Activated CD4-positive, CD25-positive, alpha-beta regulatory T cell (primary cell): ENCODE measurements at places on chromosomes 2 and 18.

DNA sequence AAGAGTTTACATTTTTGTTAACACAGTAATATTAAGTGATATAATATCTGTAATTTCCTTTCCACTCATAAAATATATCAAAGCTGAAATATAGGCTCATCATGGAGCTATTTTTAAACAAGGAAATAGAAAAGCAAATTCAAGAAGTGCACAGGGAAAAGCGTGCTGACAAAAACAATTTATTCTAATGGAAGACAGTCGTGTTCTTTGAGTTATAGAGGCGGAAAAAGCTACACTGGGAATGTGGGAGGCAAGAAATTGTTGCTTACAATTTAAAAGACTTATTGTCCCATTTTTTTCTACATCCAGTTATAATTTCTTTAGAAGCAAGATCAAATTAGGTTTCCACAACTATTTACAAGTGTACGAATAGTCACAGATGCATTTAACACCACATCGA is 3.2 kb upstream of the TTN start:
- no peak for DNase-seq

GRCh38 chr2:119377993-119378345 is 11.2 kb downstream of the DBI start:
- DNase-seq = no peak

DNA sequence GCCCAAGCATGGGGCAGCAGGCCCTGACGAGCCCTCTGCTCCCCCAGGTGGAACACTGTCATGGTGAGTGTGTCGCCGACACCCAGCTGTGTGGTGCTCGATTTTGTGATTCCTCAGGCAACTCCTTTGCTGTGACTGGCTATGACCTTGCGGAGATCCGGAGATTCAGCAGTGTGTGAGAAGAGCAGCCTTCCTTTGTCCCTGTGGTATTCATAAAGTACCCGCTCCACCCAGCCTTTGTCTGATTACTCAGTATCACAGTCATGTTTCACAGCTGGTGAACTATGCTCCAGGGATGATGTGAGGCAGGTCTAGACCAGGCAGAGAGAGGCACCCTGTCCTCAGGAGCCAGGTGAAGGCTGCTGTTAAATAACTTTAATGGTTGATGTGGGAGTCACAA is 4.0 kb downstream of the WDR54 start:
- no peak for DNase-seq

GRCh38 chr2:8134473-8134932 is 547.4 kb upstream of the ID2 start:
- DNase-seq = no peak

GRCh38 chr18:50002781-50003180 is 189.4 kb upstream of the ACAA2 start:
- DNase-seq = no peak

GRCh38 chr2:237483018-237483731 is 3.9 kb upstream of the MLPH start:
- DNase-seq = no peak

DNA sequence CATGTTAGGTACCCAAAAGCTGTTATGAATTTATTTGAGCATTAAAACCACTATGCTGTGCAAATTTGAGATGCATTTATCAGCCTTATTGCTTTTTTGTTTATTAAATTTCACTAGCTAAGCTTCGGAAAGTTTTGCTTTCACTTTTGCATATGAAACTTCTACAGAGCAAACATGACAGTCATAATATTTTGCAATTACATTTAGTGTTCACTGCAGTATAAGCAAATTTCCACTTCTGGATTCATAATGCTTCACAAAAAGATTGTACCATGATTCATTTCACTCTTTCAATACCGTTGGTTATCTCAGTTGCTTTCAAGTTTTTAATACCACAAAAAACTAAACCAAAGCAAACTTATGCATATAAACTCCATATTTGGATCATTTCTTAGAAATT is 228.7 kb upstream of the SLC8A1 start:
- no peak for DNase-seq

- DNase-seq = no peak
These were observed 35.4 kb downstream of the PREPL start for GRCh38 chr2:44325897-44326296.

DNA sequence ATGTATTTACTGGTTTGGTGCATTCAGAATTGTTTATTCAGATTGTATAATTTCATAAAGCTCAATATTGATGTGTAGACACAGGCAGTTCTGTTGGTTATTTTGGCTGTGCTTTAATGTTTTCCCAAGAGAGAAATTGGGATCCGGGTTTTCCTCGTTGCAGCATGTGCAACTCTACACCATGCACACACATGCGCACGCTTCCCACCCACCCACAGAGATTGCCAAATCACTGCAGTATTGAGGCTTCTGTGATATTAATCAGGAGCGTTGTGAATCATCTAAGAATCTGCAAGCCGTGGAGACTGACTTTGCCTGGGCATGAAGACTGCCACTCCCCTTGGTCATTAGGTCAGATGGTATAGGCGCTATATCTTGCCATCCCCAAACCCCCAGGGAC is 571.5 kb downstream of the SLC4A3 start:
- no peak for DNase-seq

GRCh38 chr18:57559314-57559713 is 27.2 kb downstream of the FECH start:
- DNase-seq = no peak

GRCh38 chr2:95531254-95531771 is 46.8 kb upstream of the TRIM43B start:
- DNase-seq = no peak

DNA sequence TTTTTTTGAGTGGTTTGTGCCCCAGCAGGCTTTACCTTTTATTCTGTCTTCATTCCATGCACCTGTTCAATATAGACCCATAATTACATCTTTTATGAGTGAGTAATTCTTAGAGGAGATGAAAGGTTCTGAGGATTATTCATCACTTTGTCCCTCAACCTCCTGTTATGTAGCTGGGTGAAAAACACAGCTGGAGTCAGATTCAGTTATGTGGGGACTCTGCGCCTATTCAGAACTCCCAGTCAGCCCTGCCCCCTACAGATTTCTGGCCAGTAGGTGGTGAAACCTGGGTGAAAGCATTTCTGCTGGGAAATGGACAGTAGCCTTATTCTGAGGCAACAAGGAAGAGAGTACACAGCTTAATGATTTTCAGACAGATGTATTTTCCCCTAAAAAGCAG is 107.8 kb downstream of the MGAT5 start:
- no peak for DNase-seq

DNA sequence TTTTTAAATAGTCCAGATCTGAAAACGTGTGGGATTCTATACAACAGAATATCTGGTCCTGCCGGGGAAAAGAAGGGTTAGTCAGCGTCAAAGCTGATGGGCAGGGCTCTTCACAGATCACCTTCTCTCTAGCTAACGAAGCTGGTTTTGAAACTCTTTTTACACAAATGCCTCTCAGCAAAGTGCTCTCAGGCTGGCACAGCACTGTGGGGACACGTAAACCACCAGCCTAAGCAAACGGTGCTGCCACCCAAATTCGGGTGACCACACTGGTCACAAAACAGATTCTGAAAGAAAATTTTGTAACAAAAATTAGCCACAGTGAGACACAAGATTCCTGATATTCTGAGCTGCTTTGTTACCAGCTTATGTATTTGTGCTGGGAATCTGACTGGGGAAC is 53.1 kb upstream of the ARL5A start:
- no peak for DNase-seq

DNA sequence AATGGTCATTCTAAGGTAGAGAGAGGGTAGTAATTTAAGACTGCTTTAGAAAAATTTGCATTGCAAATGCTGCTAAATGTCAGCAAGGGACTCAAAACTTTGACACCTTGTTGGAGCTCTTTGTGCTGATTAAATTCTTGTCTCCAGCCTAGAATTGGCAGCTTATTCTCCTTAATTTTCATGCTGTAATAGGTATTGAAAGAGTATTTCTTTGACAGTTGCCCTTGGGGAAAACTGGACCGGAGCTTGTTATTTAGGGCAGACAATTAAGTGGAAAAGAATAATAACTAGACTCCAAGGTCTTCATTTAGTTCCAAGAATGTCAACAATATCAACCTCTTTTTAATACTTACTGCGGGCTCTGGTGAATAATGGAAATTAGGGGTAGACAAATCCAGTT is 264.0 kb downstream of the TPGS2 start:
- DNase-seq = no peak

DNA sequence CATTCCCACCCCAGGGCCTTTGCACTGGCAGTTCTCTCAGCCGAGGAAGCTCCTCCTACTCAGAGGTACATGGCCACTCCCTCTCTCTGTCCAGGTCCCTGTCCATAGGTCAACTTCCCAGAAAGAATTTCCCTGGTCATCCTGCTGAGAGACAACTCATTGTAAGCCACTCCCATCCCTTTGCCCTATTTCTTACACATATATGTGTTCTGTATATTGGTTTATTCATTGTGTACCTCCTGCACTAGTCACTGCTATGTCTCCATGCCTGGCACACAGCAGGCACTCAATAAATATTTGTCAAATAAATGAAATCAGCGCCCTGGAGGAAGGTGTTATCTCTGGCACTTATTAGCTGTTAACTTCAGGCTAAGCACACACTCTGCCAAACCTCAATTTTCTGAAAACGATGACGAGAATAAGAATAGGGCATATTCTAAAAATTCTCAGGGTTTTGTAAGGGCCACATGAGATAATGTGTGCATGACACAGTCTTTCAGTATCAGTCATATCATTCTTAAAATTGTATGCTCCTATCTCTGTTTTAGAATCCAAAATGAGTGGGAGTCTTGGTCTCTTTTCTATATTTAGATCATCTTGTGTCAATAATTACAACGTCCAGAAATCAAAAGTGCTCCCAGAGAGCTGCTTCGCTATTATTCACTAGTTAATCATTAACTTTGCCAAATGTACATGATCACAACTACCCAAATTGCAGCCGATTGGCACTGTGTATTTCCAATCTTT is 198.0 kb downstream of the ALK start:
- no peak for DNase-seq

DNA sequence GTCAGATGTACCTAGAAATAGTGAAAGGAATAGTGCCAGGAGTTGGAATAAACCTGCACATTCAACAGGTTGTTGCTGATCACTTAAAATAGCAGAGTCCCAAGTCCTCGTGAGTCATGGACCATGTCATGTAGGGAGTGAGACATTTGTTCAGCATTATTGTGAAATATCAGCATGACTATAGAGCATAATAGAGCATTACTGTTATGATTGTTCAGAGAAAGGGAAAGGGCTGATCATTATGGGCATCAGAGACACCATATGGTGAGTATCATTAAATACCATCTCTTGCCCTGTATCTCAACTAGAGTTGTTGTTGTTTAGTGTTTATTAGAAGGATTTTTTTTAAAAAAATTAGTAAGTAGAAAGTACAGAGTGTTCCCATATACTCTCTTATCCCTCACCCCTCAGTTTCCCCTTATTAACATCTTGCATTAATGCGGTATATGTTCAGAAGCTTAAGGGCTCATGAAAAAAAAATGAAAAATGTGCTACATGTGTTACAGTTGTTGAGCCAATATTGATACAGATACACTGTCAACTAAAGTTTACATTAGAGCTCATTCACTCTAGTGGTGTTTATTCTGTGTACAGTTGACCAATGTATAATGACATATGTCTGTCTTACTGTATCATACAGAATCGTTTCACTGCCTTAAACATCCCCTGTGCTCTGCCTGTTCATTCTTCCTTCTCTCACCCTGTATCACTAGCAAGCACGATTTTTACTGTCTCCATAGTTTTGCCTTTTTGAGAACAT is 5.7 kb downstream of the ELAC1 start:
- DNase-seq = no peak

DNA sequence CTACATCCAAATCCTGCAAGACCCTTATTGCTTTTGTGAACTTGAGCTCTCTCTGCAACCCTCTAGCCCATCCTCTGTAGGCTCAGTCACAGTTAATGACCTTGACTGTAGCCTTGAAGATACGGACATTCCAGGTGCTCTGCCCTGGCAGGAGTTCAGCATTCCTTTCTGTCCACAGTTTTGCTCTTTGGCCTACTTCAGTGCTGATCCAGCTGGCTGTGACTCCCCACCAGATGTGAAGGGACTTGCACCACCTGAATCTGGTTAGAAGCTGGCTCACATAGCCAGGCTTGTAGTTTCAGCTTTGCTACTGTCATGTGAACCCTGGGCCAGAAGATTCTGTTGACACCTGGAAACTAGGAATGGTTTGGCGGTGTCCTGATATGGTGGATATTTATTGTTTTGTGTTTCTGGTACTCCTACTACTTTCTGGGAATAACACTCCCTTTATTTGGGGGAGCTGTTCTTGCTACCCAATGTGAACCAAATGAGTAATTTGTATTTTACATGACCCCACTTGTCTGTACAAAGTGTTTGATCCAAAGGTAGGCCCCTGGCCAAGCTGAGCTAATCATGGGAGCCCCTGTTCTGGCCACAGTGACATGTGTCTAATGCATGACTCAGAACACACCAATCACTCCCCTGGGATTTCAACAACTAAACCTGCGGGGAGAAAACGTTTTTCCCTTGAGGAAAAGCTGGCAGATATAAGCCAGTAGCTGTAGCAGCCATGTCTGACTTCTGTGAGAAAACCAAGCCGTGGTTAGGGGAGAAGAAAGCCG is 73.4 kb downstream of the CDCA7 start:
- DNase-seq = no peak

DNA sequence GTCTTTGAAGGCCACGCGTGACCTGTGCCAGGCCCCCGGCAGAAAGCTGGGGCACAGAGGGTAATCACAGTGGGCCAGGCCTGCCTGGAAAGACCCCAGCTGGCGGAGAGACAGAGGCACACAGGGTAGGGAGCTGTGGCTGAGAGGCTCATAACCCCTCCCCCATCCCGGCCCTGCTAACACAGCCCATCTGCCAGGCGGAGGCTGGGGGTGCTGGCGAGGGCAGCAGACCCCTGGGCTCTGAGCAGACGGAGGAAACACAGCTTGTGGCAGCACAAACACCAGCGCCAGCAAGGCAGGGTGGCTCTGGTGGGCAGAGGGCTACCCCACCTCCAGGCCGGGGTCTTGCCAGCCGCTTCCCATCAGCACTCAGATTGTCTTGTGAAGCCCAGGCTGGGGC is 19.0 kb downstream of the HS6ST1 start:
- no peak for DNase-seq

GRCh38 chr2:129719335-129719734 is 260.1 kb upstream of the RAB6C start:
- DNase-seq = no peak

- DNase-seq = no peak
These were observed 961.6 kb upstream of the CHAC2 start for GRCh38 chr2:52805901-52806410.

DNA sequence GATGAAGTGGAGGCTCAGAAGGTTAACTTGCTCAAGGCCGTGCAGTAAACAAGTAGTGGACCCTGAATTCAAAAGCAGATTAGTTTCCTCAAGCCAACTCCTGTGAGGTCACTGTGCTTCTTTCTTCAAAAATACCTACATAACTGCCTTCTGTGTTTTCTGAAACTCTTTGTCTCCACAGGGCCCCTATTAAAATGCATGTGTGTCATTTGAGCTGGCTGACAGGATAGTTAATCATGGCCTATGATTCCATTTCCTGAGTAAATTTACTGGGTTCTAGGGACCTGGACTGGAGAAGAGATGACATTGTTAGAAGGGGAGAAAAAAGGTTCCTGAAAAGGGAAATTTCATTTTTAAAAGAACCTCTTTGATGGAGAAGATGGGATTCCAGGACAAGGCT is 12.9 kb upstream of the DTNA start:
- DNase-seq = no peak

- DNase-seq = no peak
These were observed 3.5 kb upstream of the SIX2 start for GRCh38 chr2:45012733-45013132.

GRCh38 chr2:174585146-174585545 is 12.5 kb downstream of the WIPF1 start:
- no peak for DNase-seq
